ENCODE measurements at places on chromosomes 7 and 10.

DNA sequence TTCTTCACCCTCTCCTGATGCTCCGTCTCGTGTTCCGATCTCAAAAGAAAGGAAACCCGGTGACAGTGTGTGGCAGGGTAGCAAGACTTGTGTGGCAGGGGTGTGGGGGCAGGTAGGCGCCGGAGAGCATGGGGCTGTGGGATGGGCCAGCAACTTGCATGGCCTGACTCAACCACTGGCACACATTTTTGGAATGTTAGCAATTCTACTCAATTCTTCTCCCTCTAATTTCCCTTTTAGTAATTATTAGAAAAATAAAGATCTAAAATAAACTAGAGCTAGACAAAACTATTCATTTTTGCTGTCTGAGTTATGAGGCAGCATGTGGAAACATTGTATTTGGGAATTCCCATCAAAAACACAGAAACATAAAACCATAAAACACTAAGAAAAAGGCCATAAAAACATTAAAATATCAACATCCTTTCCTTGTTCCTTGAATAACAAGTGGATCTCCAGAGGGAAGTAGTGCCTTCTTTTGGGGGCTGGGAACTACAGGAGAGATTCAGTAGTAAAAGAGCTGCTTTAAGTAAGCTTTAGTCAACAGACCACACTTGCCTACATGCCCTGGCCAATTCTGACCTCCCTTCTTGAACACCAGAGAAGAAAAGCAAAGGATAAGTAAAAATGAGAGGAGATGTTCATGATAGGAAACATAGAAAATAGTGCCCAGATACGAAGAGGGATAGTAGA is 21.8 kb downstream of the SEMA3C start:
- DNase-seq, result no peak

DNA sequence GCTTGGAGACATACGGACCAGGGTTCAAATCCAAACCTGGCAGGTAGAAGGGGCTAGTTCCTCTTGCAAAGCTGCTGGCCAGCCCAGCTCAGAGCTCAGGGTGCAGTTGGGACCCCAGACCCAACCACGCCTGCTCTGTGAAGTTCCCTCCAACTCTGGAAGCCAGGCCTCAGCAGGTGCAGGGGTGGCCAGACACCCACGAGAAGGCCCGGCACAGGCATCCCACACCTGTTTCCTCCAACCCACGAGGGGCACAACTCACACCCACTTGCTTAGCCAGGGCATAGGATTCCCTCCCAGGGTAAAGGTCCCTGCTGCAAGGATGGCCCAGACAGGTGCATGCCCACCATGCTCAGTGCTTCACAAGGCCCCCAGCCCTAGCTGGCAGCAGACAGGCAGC is 262.4 kb downstream of the GRID1 start:
- no peak for DNase-seq

DNA sequence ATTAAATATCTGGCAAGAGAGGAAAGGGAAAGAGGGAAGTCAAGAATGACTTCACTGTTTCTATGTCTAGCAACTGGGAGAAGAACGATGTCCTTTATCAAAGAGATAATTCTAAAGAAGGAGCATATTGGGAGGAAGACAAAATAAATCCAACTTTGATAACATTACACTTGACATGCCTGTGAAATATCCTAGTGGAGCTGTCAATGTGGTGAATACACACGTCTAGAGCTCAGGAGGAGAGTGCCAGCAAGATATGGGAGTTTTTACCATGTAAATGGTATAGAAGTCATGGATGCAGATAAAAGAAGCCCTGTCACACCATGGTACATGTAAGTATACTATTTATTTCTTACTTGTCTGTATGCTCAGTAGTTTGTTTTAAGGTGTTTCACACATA is 356.7 kb downstream of the HPSE2 start:
- DNase-seq, result no peak

- no peak for DNase-seq
Measured at GRCh38 chr10:69938541-69938991, 114.1 kb upstream of the MACROH2A2 start.

- DNase-seq, result no peak
Measured at GRCh38 chr10:113991091-113991860, 52.4 kb upstream of the ADRB1 start.

GRCh38 chr7:31464601-31465000 is 49.3 kb upstream of the ITPRID1 start:
- DNase-seq, result no peak

DNA sequence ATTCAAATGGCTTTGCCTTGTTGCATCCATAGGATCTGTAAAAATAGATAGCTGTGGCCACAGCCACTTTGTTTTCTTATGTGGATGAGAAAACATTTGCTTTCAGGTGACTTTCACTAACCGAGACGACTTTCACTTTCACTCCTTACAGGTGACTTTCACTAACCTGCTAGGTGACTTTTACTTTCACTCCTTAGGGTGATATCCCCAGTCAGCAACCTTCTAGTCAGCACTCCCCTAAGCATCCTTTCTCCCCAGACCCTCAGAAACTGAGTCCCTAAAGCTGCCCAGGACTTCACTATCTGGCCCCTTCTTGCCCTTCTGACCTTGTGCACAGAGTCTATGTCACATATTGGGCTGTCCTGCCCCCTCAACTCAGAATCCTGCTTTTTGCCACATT is 177.5 kb downstream of the RELN start:
- DNase-seq, result no peak

DNA sequence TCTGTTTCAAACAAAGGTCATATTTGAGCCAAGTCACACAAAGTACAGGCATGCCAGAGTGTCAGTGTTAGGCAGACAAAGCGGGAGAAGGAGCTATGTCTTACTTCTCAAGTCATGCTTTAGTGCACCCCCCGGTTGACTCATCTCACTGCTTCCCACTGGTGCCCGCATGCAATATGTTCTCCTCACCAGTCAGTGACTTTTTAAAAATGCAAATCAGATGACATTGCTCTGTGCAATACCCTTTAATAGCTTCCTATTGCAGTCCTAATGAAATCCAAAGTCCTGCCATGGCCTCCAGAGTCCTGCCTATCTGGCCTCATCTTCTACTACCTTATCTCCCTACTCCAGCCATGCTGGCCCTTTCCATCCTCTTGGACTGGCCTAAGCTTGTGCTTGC is 429.1 kb downstream of the ACTR3B start:
- DNase-seq, result no peak

DNA sequence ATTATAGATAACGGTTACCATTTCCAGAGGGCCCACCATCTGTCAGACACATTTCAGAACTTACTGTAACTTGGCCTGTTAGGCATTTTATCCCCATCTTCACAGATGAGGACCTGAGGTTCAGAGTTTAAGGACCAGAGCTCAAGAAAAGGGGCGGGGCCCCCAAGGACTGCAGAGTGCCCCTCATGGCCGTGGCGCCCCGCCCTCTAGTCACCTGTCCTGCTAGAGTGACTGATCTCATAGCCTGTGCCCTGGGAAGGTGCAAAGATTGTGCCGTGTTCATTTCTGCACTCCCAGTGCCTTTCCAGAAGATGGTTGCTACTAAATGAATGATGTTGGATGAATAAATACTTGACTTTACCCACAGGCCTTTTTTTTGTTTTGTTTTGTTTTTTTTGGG is 107.0 kb downstream of the XRCC2 start:
- DNase-seq, result no peak

DNA sequence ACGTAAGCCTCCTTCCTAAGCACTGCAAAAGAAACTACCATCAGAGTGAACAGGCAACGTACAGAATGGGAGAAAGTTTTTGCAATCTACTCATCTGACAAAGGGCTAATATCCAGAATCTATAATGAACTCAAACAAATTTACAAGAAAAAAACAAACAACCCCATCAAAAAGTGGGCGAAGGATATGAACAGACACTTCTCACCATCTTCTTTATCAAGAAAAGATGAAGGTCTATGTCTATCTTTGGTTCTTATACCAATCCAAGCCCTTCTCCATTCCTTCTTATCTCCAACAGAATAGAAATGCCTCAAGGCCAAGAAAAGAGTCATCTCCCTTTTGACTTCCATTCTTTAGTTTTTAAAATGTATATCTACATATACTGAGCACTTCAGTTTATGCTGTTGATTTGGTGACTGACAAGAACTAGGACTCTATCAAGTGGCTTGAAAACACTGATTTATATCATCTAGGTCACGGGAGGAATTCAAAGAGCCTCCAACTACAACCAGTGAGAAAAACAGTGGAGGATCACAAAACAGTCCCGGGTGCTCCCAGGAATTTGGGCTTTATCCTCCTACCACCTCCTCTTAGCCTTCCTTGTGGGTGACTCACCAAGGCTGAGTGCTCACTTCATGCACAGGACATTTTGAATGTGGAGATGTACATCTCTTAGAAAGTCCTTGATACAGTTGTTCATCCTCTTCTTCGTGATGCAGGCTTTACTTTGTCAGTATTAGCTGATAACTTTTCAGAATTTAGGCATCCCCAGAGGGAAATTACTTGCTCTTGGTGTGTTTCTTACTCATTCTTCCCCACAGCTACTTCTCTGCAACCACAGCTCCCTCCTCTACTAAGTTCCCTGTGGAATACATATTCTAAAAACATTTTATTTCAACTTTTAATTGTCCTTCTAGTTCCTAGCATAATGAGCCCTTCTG is 15.4 kb downstream of the TAS2R41 start:
- DNase-seq, result no peak

GRCh38 chr7:50204581-50204980 is 99.9 kb upstream of the IKZF1 start:
- DNase-seq, result no peak

- DNase-seq, result no peak
Measured at GRCh38 chr10:88491314-88491713, 91.8 kb downstream of the RNLS start.

GRCh38 chr7:96710544-96710943 is 898 bp upstream of the SEM1 start:
- no peak for DNase-seq

- DNase-seq, result no peak
Measured at GRCh38 chr7:103412151-103412550, 33.9 kb downstream of the SLC26A5 start.

GRCh38 chr7:101926265-101926664 is 108.8 kb downstream of the CUX1 start:
- no peak for DNase-seq

- DNase-seq, result no peak
Measured at GRCh38 chr10:44126291-44126717, 258.6 kb downstream of the CXCL12 start.

GRCh38 chr7:16590424-16590823 is 55.1 kb downstream of the ANKMY2 start:
- DNase-seq, result no peak

GRCh38 chr10:8719971-8720370 is 665.5 kb downstream of the GATA3 start:
- no peak for DNase-seq

DNA sequence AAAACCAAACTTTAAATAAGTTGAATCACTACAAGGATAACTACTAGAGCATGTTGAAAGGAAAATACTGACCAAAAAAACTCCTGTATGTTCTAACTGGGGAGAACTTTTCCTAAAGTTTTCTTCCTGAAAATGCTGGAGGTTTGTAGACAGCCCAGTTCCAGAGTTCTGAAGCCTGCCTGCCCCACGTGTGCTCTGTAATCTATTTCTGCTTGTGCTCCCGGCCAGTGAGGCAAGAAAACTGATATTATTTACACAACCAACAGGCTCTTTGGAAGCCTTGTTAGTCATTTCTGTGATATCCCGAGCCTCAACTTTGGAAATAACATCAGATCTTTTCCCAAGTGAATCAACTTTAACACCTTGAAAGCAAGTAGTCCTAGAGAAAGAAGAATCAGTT is 46.7 kb downstream of the ZFAND4 start:
- DNase-seq, result no peak

DNA sequence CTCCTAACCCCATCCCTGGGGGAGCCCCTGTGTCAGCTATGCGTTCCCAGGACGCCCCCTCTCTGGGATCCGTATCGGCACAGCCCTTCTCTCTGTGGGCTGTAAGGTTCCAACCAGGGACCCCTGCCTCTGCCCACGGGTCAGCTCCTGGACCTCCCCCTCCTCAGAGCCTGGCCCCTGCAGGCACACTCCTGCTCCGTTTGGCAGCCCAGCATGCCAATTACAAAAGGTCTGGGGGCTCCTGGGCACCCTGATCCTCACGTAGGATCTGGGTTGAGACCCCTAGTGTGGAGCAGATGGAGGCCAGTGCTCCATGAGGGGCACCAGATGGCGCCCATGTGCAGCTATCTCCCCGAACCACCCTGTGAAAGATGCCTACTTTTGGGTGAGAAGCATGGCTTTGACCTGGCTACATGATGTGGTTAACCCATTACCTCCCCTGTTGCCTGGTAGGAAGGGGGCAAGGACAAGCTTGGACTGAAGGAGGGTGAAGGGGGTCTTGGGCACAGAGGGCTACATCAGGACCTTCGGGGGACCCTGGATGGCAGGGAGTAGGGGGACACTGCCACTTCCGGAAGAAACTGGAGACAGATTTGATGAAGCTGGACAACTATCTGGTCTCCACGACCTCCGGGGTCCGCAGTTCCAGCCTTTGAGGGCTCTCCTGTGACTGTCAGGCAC is 9.0 kb downstream of the TACR2 start:
- DNase-seq, result no peak

GRCh38 chr7:44541-44896 is 147.9 kb upstream of the FAM20C start:
- DNase-seq, result no peak

- no peak for DNase-seq
Measured at GRCh38 chr10:92267343-92267742, 23.5 kb downstream of the CPEB3 start.

GRCh38 chr7:137985253-137985896 is 16.5 kb downstream of the CREB3L2 start:
- DNase-seq, result no peak

- DNase-seq, result no peak
Measured at GRCh38 chr10:131444862-131445461, 133.4 kb upstream of the TCERG1L start.

DNA sequence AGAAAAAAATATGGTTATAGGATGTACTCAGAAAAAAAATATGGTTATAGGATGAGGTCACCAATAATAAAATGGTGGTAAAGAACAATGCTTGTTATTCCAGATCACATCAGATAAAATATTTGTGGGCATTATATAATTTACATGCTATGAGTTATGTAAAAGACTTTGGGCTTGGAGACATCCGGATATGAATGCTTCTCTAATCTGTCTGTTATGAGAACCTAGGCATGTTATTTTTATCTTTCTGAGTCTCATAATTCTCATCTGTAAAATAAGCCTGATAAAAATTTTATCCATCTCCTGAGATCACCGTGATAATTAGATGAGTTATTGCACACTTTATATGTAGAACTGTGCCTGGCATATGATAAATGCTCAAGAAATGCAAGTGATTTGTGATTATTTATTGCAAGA is 37.8 kb downstream of the DKK1 start:
- DNase-seq, result no peak

All from neuronal stem cell (in vitro differentiated cells).